Skin of body (tissue), 3 donors: ENCODE measurements at places on chromosomes 7 and 10. TPM values are rescaled to one million over a fixed set of nuclear protein-coding genes. Genes with fewer than 3 reads are reported as not detected.
A peak's percentile ranks its signal among the peaks of the same experiment; 100 is the strongest.

DNA sequence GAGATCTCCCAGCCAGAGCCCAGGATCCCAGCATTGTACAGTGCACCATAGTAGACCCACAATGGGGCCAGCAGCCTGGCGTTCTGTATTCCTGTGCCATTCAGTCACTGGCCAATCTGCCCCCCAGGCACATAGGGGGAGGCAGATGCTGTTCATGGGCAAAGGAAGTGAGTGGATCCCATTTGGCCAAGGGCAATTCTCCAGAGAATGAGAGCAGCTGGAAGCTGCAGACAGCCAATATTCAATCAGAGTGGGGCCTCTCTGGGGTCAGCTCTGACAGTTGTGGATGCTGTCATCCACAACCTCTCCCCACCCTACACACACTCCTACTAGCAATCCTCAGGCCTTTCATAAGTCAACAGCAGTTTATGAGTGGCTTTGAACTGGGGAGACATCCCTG lies 17.5 kb downstream of the STEAP1B start:
- no peak for DNase-seq

DNA sequence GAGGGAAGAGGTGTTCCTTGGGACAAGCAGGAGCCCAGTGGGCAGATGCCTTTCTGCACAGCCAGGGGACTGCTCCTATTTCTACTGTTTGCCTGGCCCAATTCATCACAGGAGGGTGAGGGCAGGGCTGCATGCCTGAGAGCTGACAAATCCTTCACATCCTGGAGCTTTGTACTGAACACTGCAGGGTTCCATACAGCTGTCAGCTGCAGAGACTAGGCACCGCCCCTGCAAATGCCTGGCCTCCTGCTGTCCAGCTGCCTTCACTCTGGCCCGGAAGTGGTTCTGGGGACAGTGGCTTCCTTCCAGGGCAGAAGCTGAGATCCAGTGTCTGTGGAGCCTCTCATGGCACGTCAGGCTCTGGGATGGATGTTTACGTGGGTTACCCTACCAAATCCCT lies 470.7 kb downstream of the DNAJB6 start:
- no peak for DNase-seq

Gene ENTPD1
- total RNA-seq: 26.0 TPM

DNA sequence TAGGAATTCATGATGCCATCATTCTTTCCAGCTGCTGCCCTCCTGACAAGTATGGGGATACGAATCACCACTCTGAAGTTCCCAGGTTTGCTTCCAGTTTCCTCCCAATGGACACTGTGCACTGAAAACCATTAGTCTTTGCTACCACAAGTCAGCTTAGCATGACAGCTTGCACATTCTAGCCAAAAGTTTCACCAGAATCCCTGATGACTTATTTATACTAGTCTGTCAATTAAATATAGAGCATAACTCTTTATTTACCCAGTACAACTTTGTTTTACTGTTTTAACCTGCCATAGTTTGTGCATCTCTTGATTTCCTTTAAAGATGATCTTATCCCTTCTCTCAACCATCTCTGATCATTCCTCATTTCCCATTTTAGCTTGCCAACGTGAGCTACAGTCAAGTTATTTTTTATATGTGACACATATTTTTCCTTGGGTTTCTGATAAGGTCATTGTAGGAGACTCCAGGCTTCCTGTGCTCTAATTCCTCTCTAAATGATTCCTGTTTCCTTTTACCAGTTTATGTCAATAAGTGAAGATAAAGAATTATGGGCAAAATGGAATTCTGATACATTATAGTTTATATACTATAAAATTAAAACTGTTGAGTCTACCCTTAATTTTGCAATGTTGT lies 167.5 kb upstream of the MEOX2 start:
- DNase-seq: peak; percentile 20

- DNase-seq: no peak
Measured at GRCh38 chr7:92403760-92404074, 43.6 kb upstream of the GATAD1 start.

- DNase-seq: no peak
Measured at GRCh38 chr7:154569916-154570315, 433.0 kb downstream of the PAXIP1 start.

- no peak for DNase-seq
Measured at GRCh38 chr7:48638041-48638440, 286.3 kb upstream of the CDC14C start.

GRCh38 chr10:22805304-22805703 lies 90.9 kb upstream of the PIP4K2A start:
- DNase-seq: peak; percentile 44

DNA sequence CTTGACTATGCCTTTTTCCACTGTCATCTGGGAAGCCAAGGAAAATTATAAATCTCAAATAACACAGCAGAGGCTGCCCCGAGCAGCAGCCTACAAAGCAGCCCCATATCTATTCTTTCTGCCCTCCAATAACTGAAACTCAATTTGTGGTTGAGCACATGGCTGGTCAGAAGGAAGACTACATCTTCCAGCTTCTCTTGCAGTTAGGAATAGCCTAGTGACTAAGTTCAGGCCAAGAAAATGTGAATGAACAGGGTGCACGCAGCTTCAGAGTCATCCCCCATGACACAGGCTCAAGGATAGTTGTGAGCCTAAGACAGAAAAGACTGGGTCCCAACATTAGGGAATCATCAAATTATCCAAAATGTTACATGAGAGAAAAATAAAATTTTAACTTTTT lies 42.3 kb downstream of the CHCHD3 start:
- DNase-seq: no peak

Gene TEX36
- not detected for total RNA-seq

DNA sequence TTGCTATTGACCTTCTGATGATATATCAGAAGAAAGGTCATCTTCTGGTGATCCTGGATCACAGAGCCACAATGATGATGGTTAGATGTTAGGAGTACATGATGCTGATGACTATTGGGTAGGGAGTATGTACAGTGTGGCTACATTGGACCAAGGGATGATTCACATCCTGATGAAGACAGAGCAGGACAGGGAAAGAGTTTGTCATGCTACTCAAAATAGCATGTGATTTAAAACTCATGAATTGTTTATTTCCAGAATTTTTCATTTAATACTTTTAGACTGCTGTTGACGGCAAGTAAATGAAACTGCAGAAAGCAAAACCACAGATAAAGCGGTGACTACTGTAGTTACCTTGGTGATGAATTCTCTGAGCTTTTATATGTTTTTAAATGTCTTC lies 397.3 kb downstream of the PPP1R3A start:
- DNase-seq: no peak

DNA sequence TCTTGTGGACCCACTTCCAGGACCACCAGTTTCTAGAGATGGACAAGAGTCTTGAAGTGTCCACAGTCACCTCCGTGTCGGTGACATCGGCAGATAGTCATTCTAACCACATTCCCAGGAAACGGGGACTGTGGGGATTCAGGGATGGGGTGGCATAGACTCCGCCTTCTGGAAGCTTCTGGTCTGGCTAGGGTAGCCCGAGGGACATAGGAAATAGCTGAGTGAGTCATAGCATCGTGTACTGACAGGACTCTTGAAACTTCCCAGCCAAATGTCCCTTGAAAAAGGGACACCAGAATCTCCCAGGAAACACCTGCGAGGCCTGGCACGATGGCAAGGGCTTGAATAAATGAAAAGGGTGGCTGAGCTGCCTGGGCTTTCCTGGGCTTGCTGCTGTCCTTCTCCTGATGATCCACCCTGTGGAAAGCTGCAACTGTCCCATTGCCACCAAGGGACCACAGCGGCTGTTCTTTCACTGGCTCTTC lies 84.1 kb upstream of the LRRC4 start:
- no peak for DNase-seq

GRCh38 chr7:1662767-1663166 lies 7.3 kb upstream of the ELFN1 start:
- no peak for DNase-seq

Gene ATP6V0E2
- total RNA-seq: 4.1 TPM

DNA sequence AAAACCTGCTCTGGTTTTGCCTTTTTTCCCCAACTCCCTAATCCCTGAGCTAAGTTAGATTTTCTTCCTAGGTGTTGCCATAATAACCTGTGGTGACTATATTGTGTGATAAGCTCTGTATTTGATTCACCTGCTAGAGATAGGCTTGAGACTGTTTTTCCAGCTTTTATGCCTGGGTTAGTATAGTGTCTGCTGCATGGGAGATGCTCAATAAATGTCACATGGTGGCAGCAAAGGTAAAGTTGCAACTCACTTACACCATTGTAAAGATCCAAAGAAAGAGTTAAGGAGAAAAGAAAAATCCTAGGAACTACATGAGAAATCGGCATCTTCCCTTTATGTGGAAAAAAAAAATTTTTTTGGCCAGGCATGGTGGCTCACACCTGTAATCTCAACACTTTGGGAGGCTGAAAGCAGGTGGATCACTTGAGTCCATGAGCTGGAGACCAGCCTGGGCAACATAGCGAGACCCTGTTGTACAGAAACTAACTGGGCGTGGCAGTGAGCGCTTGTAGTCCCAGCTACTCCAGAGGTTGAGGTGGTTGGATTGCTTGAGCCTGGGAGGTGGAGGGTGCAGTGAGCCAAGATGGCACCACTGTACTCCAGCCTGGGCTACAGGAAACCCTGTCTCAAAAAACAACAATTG lies 3.7 kb downstream of the CCNJ start:
- no peak for DNase-seq

Gene PPP1R9A
- total RNA-seq: 15.0 TPM

DNA sequence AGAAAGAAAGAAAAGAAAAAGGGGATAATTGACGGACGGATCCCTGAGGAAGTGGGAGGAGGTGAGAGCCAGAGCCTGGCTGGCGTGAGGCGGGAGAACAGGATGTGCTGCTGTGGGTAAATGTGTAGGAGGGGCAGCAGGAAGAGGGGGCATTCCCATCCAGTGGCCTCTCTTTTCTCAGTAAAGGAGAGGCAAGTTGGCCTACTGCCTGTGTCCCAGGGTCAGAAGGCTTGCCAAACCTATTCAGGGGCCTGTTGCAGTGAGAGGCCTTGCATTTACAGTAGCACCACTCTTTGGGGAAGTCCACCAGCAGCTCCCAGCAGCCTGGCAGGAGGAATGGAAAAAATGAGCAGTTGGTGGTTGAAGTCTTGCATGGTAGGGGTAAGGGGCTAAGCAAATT lies 26.6 kb upstream of the ASCC1 start:
- peak; percentile 29 for DNase-seq

GRCh38 chr10:70563230-70563629 lies 39.3 kb downstream of the PRF1 start:
- DNase-seq: no peak

GRCh38 chr10:89120931-89121763 lies 86.0 kb downstream of the CH25H start:
- DNase-seq: no peak
